ENCODE measurements at places on chromosomes 11 and 22.

GRCh38 chr11:8584082-8584481, 9.9 kb downstream of the STK33 start:
- no peak for DNase-seq

DNA sequence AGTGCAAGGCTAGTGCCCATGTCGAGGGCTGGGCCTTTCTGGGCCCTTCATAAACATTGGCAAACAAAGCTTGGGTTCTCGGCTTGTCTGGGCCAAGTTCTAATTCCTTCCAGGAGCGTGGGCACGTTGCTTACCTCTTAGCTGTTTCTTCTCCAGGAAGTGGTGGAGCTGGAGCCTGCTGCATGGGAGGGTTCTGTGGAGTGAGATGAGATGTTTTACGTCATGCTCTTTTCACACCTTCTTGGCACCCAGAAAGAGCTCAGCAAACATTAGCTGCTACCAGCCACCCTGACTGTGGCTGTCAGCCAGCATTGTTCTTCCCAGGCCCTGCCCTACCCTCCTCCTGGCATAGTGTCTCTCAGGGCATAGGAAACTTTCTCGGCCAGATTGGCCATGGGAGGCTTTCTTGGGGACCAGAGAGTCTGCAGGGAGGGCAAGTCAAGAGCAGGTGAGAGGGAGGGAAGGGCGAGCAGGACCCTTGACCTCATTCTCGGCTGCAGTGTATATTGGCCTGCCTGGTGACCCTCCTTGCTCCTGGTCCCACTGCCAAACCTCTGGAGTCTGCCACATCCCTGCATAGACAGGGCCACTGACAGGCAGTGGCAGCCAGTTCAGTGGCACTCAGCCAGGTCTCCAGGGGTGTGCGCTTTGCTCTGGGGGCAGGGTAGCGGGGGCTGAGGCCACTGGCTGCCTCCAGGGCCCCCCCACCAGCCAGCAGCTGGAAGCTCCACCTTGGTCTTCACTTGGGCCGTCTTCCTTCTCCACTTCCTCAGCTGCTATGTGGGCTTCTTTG, 98.8 kb downstream of the BCR start:
- DNase-seq, result no peak

GRCh38 chr11:72233056-72233772, 8.6 kb downstream of the INPPL1 start:
- no peak for DNase-seq

- DNase-seq, result peak; percentile 30
These were observed 45.2 kb upstream of the RASSF10 start for GRCh38 chr11:12963792-12964536.

DNA sequence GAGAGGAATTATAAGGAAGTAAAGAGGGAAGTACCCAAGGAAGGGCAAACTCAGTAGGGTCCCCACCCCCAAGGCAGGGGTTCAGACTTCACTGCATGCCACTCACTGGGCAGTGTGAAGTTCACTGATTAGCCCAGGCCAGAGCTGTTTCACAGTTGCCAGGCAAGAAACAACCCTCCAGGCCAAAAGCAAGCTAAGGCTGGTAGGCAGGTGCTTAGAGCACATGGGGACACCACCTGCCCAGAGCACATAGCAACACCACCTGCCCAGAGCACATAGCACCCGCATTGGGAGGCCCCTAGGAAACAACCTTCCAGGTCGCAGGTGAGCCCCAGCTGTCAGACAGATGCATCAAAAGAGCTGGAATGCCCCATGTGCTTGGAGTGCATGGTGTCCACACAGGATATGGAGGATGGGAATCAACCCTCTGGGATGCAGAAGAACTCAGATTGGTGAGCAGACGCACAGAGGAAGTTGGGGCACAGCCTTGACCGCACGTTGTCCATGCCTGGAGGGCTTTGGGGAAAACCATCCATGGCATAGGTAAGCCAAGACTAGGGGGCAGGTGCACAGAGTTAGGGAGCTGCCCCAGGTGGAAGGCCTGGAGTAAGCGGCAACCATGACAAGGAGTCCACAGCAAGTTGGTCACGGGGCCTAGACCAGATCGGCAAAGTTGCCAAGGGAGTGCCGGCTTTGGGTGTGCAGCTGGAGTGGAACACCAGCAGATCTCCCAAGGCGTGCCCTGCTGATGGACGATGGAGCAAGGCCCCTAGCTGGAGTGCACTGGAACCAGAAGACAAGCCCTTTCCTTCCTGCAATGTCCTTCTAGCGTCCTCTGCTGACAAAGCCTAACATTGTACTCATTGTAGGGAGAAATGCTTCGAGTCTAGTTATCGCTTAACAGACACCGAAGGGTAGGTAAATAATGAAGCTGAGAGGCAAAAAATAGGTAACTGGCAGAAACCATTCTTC, 7.8 kb upstream of the TMEM216 start:
- no peak for DNase-seq

GRCh38 chr11:114984611-114985163, 306.4 kb downstream of the NXPE2 start:
- no peak for DNase-seq

DNA sequence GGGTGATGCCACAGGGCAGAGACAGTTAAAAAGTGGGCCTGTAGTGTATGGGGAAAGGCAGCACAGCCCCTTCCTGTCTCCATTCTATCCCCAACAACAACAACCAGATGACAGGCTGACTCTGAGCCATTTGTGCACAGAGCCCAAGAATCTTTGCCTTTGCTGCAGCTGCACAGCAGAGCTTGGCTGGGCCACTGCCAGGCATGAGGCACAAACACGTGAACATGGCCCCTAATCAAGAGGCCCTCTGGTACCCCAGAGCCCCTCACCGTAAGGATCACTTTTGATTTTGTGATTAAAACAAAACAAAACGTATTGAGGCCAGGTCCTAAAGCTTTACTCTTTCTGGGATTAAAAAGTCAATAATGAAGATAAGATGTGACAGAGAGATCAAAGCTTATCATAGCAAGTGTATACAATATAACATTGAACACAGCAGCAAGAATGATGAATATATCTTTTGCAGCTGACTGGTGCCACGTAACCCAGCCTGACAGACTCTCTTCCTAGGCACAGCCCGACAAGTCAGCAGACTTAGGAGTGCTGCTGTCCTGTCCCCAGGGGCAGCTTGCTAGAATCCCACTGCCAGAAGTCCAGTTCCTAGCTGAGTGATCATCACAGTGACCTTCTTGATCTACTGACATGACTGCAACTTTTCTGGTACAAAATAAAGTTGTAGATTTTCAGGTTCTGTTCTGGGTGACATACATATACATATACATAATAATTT, 117.8 kb downstream of the SERGEF start:
- no peak for DNase-seq

DNA sequence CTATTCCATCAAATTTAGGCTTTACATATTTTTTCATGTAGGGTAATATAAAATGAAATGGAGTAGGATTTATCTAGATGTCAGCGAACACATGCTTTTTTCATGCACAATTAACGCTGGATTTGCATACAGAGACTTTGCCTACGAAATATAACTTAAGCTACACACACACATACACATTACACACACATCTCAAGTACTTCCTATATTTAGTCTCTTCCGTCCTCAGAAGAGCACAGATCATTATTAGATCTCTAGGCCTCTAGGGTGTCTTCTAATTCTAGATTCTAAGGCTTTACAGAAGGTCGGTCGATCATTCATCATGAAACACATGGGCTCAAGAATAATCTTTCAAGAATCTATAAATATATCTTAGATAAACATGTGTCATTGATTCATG, 3.8 kb upstream of the MS4A13 start:
- no peak for DNase-seq

DNA sequence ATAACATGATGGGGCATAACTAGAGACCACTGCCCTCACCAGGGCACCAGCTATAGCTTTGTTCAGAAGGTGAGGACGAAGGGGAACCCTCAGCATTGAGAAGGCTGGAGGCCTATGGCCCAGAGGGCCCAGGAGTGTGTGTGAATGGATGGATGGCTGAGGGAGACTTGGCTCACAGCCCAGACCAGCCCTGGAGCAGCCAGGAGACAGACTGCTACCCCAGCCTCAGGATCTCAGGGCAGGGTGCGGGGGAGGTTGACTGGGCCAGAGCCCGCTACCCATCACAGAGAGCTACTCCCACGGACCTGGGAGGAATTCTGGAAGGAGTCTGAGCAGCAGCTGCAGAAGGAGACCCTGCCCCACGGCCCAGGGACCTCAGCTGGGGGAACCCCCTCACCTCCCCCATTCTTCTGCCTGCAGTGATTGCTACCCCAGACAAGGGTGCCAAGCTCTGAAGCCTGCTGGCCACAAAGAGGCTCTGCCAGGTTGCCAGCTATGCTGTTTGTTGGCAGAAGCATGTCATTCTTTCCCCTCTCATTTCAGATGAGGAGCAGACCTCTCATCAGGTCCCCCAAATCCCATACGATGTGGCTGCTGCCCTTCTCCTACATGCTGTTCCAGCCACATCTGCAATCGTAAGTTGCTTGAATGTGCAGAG, 5.4 kb upstream of the CSDC2 start:
- no peak for DNase-seq

DNA sequence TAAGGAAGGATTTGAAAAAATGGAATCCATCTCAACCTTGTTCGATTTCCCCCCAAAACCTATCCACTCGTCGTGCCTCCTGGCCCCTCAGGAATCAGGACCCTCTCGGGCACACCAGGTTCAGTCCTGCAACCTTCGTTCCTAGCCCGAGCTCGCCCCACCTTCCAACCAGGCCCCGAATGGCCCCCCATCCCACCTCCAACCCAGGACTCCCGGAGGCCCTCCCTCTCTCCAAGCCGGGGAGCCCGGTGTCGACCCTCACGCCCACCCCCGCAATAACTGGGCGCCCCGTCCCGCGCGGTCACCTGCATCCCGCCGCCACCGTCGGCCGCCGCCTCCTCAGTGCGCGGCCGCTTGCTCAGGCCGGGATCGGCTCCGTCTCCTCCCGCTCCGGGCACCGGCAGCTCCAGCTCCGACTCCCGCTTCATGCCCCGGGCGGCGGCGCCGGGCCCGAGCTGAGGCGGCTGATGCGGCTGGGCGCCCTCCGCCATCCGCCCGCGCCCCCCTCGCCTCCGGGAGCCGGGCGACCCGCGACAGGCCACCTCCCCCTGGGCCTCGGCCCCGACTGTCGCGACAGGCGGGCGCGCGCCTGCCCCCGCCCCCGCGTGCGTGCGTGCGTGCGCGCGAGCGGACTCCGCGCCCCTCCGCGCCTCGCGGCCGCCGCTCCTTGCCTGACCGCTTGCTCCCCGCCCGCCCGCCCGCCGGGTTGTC, 534 bp downstream of the RBFOX2 start:
- no peak for DNase-seq

DNA sequence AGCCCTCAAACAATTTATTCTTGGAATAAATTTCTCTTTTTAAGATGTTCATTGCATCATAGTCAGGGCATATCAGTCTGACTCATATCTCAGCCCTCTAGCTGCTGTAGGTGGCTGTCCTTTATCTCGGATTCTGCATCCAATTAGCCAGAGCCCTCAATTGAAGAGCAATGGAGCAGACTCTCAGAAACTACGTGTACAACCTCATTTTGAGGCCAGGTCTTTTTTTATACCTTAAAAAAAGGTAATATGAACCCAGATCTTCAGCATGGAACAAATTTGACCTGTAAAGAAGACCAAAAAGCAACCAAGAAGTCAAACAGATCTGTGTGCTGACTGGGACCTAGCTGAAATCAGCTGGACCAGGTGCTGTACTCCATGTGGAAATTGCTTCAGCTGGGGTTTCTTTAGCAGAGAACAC, 8.7 kb downstream of the OR52A5 start:
- DNase-seq, result no peak

DNA sequence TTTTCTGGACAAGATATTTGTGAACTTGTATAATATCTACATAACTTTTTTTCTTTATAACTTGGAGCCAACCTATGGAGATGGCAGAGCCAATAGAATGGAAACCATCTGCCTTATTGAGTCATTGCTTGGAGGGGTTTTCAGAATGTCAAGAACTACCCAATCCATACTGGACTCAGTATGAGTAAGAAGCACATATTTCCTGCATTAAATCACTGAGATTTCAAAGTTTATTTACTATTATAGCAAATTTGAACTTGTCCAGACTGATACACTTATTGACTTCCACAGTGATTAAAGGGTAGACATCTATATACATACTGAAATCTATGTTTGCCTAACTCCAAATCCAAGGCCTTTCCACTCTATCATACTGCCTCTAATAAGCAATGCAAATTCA, 704.0 kb downstream of the KCNA4 start:
- no peak for DNase-seq

DNA sequence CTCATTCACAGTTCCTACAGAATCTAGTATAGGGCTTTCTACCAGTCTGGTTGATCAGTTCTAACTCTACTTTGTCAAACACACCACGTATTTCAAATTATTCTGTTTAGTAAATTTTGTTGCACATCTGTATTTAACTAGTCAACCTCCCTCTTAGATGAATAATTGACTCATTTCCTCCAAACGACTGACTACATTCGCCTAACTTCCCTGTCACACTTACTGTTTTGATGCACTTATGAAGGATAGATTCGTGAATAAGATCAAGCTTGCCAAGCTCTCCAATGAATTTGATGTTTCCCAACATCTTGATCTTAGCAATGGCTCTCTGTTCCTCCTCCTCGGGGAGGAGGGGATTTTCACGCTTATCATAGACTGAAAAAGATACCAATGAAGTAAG, 5.0 kb downstream of the EIF4G2 start:
- no peak for DNase-seq

DNA sequence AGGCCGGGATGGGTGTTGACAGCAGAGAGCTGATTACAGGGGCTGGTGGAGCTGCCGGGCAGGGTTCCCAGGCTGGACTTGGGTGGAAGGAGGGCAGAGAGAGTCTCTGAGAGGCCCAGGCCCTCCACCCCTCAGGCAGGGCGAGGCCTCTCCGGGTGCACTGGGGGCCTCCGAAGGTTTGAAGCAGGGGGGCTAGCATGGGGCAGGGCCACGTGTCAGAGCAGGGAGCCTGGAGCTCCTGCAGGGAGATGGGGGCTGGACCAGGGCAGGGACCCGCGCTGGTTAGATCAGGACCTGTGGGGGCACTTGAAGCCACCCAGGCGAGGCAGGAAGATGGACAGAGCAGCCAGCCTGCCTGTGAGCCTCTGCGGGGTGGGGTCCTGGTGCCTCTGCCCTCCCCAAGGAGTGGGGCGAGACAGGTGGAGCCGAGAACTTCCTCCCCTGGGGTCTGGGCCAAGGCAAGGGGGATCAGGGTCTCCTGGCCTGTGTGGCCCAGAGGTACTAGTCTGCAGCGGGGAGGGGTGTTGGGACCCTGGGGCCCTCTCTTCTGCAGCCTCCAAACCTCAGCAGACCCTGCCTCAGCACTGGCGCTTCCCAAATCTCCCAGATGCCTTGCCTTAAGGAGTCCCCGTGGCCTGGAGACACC, 911 bp downstream of the PANX2 start:
- DNase-seq, result no peak

DNA sequence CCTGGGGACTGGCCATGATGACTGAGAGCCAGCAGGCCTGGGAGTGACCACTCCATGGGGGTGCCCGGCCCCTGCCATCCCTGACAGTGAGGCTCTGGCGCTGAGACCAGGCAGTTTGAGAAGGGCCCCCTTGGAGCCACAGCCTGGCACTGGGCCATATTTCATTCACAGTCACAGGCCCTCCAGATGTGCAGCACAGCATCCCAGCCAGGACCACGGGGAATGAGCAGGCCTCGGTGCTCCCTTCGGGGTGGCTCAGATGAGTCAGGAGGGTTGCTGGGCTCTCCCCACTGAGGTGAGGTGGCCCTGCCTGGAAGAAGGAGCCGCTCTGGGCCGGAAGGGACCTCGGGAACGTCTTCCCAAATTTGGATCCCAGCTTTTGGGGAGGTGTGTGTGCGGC, 53.0 kb downstream of the GRAMD4 start:
- no peak for DNase-seq

Data from stimulated activated CD4-positive, alpha-beta T cell treated with anti-CD3 and anti-CD28 coated beads, TNF-alpha, amount 100 ng/mL, for 4 hours (primary cell).